ENCODE measurements at places on chromosomes 13 and 19. TPM values are rescaled to one million over a fixed set of nuclear protein-coding genes. Genes with fewer than 3 reads are reported as not detected.

The ATXN8OS gene
- not detected for total RNA-seq

The SHISA7 gene
- total RNA-seq: under 0.01 TPM

The ZNF229 gene
- 6.4 TPM for total RNA-seq

- H3K4me1 ChIP-seq: peaks cover 23% of the 10 kb centered on the region
- H3K4me3 ChIP-seq: no peak overlapping the region
- H3K27me3 ChIP-seq: peaks cover 27% of the 10 kb centered on the region
- DNase-seq: no peak
- H3K36me3 ChIP-seq: no peaks in the 10 kb centered on the region
Measured at GRCh38 chr13:30904043-30904442, 2.0 kb upstream of the MEDAG start.

GRCh38 chr19:19914596-19914995 lies 13.8 kb downstream of the ZNF93 start:
- no peak overlapping the region for H3K4me3 ChIP-seq
- no peak overlapping the region for H3K27ac ChIP-seq
- H3K4me1 ChIP-seq: no peaks in the 10 kb centered on the region
- H3K36me3 ChIP-seq: peaks cover 6% of the 10 kb centered on the region
- H3K27me3 ChIP-seq: no peaks in the 10 kb centered on the region

Data from muscle of leg (tissue), 16 donors.